A549 treated with DMSO at 1 μM for 4 hours (cell line): ENCODE measurements at places on chromosomes 11 and 22. TPM values are rescaled to one million over a fixed set of nuclear protein-coding genes. Genes with fewer than 3 reads are reported as not detected.

The CHST1 gene
- total RNA-seq = 0.90 to 1.8 TPM (median 1.4 TPM) in 5 replicates

The MOGAT2 gene
- total RNA-seq = 0.05 TPM in 1 of 5 replicates, not detected in the others

The OR2AG2 gene
- total RNA-seq = 0.05 to 0.09 TPM (median 0.06 TPM) in 3 of 5 replicates, not detected in the others

The FGF4 gene
- total RNA-seq = not detected in 5 replicates

The CALCA gene
- total RNA-seq = 0.08 to 0.12 TPM in 2 of 5 replicates, not detected in the others

The ME3 gene
- 15.8 to 19.2 TPM (median 18.5 TPM) in 5 replicates for total RNA-seq

The NDUFC2 gene
- total RNA-seq = 242 to 295 TPM (median 243 TPM) in 5 replicates

The SMIM35 gene
- total RNA-seq = not detected in 5 replicates

The TREH gene
- total RNA-seq = 0.05 TPM in 1 of 5 replicates, not detected in the others

The RAD9A gene
- 23.8 to 40.0 TPM (median 33.5 TPM) in 5 replicates for total RNA-seq

The HYLS1 gene
- 14.7 to 17.8 TPM (median 17.5 TPM) in 5 replicates for total RNA-seq

The CD3E gene
- total RNA-seq = not detected in 5 replicates

The WBP2NL gene
- 0.14 to 0.17 TPM (median 0.15 TPM) in 3 of 5 replicates, not detected in the others for total RNA-seq

The KRTAP5-9 gene
- not detected in 5 replicates for total RNA-seq

The RGL4 gene
- 0.04 TPM in 1 of 5 replicates, not detected in the others for total RNA-seq

The TYMP gene
- total RNA-seq = 9.5 to 19.2 TPM (median 17.9 TPM) in 5 replicates

The PAX6 gene
- 1.1 to 2.0 TPM (median 1.6 TPM) in 5 replicates for total RNA-seq

The KCNJ5 gene
- 0.06 to 0.14 TPM (median 0.07 TPM) in 4 of 5 replicates, not detected in the other for total RNA-seq

The GAL3ST1 gene
- 6.6 to 9.7 TPM (median 8.0 TPM) in 5 replicates for total RNA-seq

The CASP12 gene
- total RNA-seq = not detected in 5 replicates

The OR4C3 gene
- not detected in 5 replicates for total RNA-seq

The HBG1 gene
- total RNA-seq = not detected in 5 replicates

The ANO9 gene
- total RNA-seq = 0.52 to 1.3 TPM (median 0.62 TPM) in 5 replicates

The UCP2 gene
- 69.3 to 102 TPM (median 76.8 TPM) in 5 replicates for total RNA-seq

The ADAMTS8 gene
- total RNA-seq = 0.35 to 0.69 TPM (median 0.53 TPM) in 5 replicates

The RASL10A gene
- total RNA-seq = 0.10 to 0.46 TPM (median 0.28 TPM) in 4 of 5 replicates, not detected in the other
